ENCODE measurements at places on chromosomes 4 and X.

DNA sequence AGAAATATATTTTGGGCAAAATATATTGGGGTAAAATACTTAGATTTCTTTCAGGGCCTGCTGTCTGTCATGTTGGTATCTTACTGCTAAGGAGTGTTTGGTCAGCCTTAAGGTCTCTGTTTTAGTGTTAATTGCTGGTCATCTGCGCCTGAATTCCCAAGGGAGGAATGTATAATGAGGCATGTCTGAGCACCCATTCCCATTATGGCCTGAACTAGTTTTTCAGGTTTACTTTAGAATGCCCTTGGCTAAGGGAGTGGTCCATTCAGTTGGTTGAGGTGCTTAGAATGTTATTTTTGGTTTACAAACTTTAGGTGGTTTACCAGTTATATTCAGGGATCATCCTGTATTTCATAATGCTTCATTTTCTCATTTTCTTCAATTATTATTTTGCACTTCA is 125.9 kb downstream of the CFAP299 start:
- DNase-seq = no peak

DNA sequence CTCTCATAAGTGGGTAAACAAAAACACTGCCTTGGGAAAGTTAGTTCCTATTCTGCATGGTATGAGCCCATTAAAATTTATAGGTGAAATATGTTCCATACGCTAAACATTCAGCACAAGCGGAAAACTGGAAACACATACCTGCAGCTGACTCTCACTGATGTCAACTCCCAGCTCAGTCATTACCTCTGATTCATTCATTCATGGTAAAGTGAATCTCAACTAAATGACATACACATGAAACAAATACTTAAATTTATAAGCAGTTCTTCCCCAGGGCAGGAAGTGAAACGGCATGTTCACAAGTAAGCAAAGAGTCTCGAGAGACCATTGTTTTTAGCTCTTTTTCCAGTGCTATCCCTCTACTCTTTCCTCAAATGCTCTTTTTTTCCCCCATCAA is 1.6 kb downstream of the SLC10A6 start:
- DNase-seq = no peak

- no peak for DNase-seq
Observed at GRCh38 chr4:70688795-70689231, 481 bp downstream of the UTP3 start.

GRCh38 chr4:139329665-139330200 is 27.5 kb upstream of the NDUFC1 start:
- DNase-seq = no peak

- DNase-seq = no peak
Observed at GRCh38 chr4:87839592-87839946, 6.8 kb downstream of the MEPE start.

DNA sequence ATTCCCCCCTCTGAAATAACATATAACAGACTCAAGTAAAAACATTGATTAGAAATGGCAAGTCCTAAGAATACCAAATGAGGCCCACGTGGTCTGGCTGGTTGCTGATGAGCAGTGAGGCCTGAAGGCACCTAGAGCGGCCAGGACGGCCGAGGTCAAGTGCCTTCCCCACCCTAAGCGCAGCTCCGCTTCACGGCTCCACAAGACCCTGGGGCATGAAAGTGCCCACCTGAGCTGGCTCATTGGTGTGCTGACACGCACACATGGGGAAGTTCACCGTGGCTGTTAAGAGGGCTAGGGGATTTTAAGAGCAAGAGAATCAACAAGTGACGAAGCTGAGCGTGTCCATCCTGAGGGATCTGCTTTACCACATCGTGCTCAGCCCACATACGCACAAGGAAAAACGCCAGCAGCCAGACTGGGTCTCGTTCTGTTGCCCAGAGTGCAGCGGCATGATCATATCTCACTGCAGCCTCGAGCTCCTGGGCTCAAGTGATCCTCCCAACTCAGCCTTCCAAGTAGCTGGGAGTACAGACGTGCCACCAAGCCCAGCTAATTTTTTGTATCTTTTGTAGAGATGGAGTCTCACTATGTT is 22.4 kb downstream of the DCTD start:
- no peak for DNase-seq

DNA sequence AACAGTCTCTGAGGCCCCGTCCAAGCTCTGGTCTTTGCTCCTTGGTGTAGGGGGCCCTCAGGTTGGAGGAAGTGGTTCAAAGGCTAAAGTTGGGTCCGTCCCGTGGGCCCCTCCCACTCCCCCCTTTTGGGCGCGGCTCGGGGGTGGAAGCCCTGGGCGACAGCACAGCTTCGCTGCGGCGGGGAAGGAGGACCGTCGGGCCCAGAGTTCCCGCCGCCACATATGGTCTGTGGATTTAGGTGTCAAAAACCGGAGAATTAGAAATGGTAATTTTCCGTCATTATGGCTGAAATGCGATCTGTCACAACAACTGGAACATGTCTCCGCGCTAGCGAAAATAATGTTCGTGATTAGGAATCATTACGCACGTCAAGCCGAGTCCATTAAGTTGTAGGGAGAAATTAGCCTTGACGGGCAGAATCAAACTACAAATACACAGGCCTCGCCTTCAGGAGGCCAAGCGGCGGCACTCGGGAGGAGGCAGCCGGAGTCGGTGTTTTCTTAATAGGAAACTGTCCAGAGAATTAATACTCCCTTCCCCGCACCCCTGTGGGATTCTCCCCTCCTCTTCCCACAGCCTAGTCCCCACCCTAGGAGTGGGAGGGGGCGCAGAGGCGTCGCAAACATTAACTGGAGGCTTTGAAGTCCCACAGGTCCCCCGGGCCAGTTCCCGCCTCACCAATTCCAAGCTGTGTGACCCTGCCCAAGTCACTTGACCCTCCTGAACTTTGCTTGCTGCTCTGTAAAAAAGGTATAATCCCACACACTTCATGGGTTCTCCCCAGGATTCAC is 15.0 kb downstream of the NKX3-2 start:
- no peak for DNase-seq

- no peak for DNase-seq
Observed at GRCh38 chr4:137106733-137107132, 425.6 kb downstream of the PCDH18 start.

All from nucleus accumbens (tissue), 56 donors.